ENCODE measurements at places on chromosomes 2 and 18. TPM values are rescaled to one million over a fixed set of nuclear protein-coding genes. Genes with fewer than 3 reads are reported as not detected.

Gene SLC30A3
- 0.51 TPM for polyA plus RNA-seq

Gene SP5
- 11.2 TPM for polyA plus RNA-seq

Gene COL5A2
- polyA plus RNA-seq: 211 TPM

Gene FHOD3
- 1.6 TPM for polyA plus RNA-seq

Gene ALPG
- not detected for polyA plus RNA-seq

Gene TOGARAM2
- polyA plus RNA-seq: 4.1 TPM

Gene ASPRV1
- 3.1 TPM for polyA plus RNA-seq

Gene DQX1
- polyA plus RNA-seq: 0.26 TPM

Gene NOSTRIN
- polyA plus RNA-seq: 32.8 TPM

Gene STON1
- 23.0 TPM for polyA plus RNA-seq

Gene IL1RL1
- polyA plus RNA-seq: 0.28 TPM

Gene KRCC1
- 50.0 TPM for polyA plus RNA-seq

Gene CD302
- polyA plus RNA-seq: 42.4 TPM

Gene RUFY4
- polyA plus RNA-seq: 0.79 TPM

Gene DNAH7
- polyA plus RNA-seq: 5.0 TPM

Gene IL1RN
- 1.2 TPM for polyA plus RNA-seq

Gene PKP4
- 110 TPM for polyA plus RNA-seq

Gene TCF7L1
- polyA plus RNA-seq: 48.0 TPM

Gene DCDC2C
- not detected for polyA plus RNA-seq

Gene ZBTB7C
- 1.8 TPM for polyA plus RNA-seq

Gene CCDC178
- polyA plus RNA-seq: 1.1 TPM

Gene TPO
- 0.28 TPM for polyA plus RNA-seq

Gene ADGRF3
- polyA plus RNA-seq: 1.9 TPM

Gene PDE1A
- polyA plus RNA-seq: 12.1 TPM

Gene KATNAL2
- polyA plus RNA-seq: 7.5 TPM

Gene APOB
- 0.04 TPM for polyA plus RNA-seq

Gene ZNF385B
- 6.1 TPM for polyA plus RNA-seq

Gene SLC9A4
- not detected for polyA plus RNA-seq

Gene ARHGAP15
- polyA plus RNA-seq: 35.1 TPM

Gene LDLRAD4
- polyA plus RNA-seq: 14.9 TPM

Gene REEP1
- polyA plus RNA-seq: 19.4 TPM

Gene FKBP1B
- 14.3 TPM for polyA plus RNA-seq

Gene KCNE4
- 3.7 TPM for polyA plus RNA-seq

Gene ERFE
- polyA plus RNA-seq: 0.78 TPM

Gene MTLN
- polyA plus RNA-seq: 27.6 TPM

Gene C2orf78
- polyA plus RNA-seq: not detected

Gene LRRFIP1
- 125 TPM for polyA plus RNA-seq

Gene DCTN1
- polyA plus RNA-seq: 128 TPM

Gene AGXT
- 0.18 TPM for polyA plus RNA-seq

Gene DSEL
- 5.8 TPM for polyA plus RNA-seq

Gene NEB
- 9.6 TPM for polyA plus RNA-seq

Gene SLC14A1
- 1.9 TPM for polyA plus RNA-seq

Gene POTEF
- 0.12 TPM for polyA plus RNA-seq

Gene ITGB6
- 7.6 TPM for polyA plus RNA-seq

Gene MOCOS
- polyA plus RNA-seq: 0.64 TPM

Gene LHCGR
- 0.09 TPM for polyA plus RNA-seq

Gene FSHR
- not detected for polyA plus RNA-seq

Gene UGT1A4
- polyA plus RNA-seq: not detected

Gene DSG1
- polyA plus RNA-seq: not detected

Gene FSIP2
- polyA plus RNA-seq: 0.87 TPM

Gene CNOT11
- 48.4 TPM for polyA plus RNA-seq

All from right lung (tissue), 10 donors.